ENCODE measurements at places on chromosomes 6 and 20.
A peak's percentile ranks its signal among the peaks of the same experiment; 100 is the strongest.

DNA sequence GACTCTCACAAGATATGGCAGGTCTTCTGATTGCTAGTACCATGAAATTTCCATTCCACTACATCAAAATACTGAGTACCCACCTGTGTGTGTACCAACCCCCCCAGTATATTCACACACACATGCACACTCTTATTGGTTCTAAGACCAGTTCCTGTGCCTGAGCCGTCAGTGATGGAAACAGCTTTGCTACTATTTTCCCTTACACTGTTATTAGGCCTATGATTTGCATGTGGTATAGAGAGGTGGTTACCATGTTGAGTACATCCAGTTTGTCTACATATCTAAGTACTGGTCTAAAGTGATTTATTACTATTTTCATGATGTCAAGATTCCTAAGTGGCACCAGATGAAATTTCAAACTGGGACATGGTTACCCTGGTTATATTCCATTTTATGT is 459.9 kb downstream of the BCKDHB start:
- no peak for DNase-seq

- no peak for DNase-seq
These were observed 3.7 kb upstream of the ZUP1 start for GRCh38 chr6:116672306-116672705.

DNA sequence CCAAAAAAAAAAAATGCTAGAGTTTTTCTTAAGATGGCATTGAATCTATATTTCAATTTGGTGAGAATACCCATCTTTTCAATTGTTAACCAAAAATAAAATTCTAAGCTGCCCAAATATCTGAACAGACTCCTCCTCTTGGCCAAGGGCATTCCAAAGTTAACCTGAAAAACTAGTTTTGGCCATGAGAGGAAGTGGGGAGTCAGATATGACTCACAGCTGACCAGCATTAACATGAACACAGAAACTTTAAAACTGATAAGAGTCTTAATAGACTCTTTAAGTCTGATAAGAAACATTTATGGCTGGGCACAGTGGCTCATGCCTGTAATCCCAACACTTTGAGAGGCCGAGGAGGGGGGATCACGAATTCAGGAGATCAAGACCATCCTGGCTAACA is 171.3 kb downstream of the FAXC start:
- DNase-seq, result no peak

- peak; percentile 13 for DNase-seq
These were observed 86.1 kb upstream of the STMND1 start for GRCh38 chr6:17015551-17016381.

GRCh38 chr6:40626886-40627285 is 39.7 kb upstream of the LRFN2 start:
- DNase-seq, result no peak

DNA sequence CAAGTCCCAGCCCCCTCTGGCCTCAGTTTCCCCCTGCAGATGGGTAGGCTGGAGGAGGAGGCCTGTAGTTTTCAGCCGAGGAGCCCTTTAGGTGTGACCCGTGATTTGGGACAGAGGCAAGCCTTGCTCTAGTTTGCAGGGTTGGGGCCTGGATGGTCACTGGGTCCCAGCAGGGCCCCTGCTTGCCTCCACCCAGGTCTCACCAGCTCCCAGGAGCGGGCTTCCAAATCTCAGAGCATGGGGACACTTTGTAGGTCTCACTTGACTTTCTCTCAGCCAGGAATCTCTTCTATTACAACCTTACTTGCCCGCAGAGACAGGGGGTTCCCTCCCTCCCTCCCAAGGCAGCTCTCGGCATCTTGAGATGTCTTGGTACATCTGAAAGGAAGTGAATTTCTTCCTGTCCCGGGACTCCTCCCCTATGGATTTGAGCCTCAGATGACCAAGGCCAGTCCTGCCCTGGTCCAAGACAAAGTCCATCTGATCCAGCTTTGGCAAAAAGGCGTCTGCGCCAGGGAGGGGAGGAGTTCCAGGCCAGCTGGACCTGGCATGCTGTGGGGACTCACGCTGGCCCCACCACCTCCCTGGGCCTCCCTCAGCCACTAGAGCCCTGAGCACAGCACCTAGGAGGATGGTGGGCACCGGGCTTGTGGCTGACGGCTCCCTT is 47.4 kb downstream of the SRC start:
- DNase-seq, result no peak

DNA sequence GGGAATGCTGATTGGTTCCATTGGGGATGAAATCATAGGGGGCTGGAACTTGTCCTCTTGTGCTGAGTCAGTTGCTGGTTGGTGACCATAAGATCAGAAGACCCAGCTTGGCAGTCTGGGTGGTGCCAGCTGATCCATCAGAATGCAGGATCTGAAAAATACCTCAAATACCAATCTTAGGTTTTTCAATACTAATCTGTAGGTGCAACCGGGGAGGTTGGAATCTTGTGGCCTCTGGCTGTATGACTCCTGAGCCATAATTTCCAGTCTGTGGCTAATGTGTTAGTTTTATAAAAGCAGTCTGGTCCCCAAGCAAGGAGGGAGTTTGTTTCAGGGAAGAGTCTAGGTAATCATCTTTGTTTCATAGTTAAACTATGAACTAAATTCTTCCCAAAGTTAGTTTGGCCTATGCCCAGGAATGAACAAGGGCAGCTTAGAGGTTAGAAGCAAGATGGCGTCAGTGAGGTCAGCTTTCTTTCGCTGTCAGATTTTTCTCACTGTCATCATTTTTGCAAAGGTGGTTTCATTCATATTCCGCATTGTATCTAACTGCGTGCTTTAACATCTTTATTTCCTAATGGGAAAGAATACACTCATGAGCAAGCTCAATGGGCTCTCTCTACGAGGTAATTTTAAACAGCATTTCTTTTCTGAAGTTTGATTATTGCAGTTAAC is 2.0 kb downstream of the ARMH2 start:
- DNase-seq, result no peak

GRCh38 chr6:116666869-116667268 is 1.7 kb downstream of the ZUP1 start:
- no peak for DNase-seq

DNA sequence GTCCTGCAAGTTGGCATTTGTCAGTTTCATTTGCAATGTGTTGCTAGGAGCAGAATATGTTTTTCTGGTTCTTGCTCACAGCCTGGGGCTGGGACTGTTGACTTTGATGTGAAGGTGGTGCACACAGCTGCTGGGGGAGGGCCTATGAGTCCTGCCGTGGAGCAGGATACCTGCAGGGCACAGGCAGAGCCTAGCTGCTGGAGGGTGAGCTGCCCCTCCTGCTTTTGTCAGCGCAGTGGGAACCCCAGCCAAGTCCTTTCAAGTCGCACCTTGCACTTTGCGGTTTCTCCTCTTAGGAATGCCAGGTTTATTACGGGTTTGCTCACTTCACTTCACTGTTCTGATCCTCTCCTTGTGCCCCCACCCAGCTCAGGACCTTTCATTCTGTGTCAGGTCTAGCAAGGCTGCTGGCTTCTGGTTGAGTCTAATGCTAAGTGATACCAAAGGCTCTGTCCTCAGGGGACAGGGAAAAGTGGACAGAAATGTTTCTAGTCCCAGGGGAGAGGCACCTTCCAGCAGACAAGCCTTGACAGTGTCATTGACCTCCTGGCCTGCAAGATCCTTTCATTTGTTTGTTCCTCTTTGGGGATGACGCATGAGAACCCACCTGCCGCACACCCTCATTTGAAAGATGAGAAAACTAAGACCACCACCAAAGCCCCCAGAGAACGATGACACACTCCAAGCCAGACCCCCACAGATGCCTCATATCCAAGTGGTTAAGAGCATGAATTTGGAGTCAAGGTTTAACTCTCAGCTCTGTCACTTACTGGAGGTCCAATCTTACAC is 2.7 kb upstream of the SPO11 start:
- DNase-seq, result no peak

- no peak for DNase-seq
These were observed 279.4 kb upstream of the SPTLC3 start for GRCh38 chr20:12729326-12729725.

DNA sequence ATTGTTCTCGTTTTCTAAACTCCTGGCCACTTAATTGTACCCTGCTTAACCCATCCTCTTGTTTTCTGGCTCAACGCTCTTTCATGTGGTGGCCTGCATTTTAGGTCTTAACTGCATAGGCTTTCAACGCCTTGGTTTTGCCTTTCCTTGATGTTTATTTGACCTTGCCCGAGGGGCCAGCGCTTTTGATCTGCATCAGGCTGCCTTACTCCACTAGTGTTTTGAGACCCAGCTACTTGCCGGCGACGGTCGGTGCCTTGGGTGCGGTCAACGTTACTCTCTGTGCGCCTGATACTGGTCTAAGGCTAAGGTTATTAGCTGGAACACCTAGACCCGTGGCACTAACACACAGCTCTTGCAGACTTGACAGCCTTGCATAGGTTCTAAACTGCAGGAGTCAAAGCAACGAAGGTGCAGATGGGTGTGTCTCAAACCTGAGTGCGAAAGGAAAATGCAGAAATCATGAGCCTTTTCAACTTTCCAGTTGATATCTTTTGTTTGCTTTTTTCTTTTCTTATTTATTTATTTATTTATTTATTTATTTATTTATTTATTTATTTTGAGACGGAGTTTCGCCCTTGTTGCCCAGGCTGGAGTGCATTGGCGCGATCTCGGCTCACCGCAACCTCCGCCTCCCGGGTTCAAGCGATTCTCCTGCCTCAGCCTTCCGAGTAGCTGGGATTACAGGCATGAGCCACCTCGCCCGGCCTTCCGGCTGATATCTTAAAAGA is 138.8 kb downstream of the HFE start:
- DNase-seq, result no peak

GRCh38 chr6:81843302-81843701 is 90.8 kb upstream of the TENT5A start:
- no peak for DNase-seq
